ENCODE measurements at places on chromosomes 1 and 21.

DNA sequence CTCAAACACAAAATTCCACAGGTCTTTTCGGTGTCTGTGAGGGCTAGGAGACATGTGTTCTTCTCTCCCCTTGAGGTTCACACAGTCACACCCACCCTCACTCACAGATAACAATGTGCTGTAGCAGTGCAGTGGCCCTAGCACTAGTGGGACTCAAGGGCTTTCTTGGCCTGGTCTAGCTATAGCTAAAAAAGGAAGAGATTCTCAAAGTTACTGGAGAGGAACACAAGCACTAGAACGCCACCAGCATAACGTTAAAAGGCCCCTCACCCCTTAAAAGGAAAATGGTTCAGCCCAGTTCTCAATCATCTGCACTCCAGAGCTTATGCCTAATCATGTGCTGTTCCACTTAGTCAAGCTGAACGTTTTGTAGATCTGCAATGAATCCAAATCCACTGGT, 39.5 kb downstream of the RGS8 start:
- no peaks in the 10 kb centered on the region for H3K4me1 ChIP-seq
- no peaks in the 10 kb centered on the region for H3K36me3 ChIP-seq
- DNase-seq: no peak
- H3K27me3 ChIP-seq: no peaks in the 10 kb centered on the region
- no peak overlapping the region for H3K27ac ChIP-seq

- peak; percentile 36 for DNase-seq
- H3K36me3 ChIP-seq: no peaks in the 10 kb centered on the region
- peak overlapping the region; percentile 69 for H3K27ac ChIP-seq
- peak overlapping the region; percentile 97 for H3K4me3 ChIP-seq
- peaks cover 2% of the 10 kb centered on the region for H3K4me1 ChIP-seq
- no peaks in the 10 kb centered on the region for H3K27me3 ChIP-seq
These were observed 868 bp downstream of the C1orf21 start for GRCh38 chr1:184387476-184388318.

GRCh38 chr1:185317886-185318310, 855 bp upstream of the IVNS1ABP start:
- H3K4me3 ChIP-seq: peak overlapping the region; percentile 92
- peaks cover 2% of the 10 kb centered on the region for H3K4me1 ChIP-seq
- H3K27ac ChIP-seq: no peak overlapping the region
- no peak for DNase-seq

DNA sequence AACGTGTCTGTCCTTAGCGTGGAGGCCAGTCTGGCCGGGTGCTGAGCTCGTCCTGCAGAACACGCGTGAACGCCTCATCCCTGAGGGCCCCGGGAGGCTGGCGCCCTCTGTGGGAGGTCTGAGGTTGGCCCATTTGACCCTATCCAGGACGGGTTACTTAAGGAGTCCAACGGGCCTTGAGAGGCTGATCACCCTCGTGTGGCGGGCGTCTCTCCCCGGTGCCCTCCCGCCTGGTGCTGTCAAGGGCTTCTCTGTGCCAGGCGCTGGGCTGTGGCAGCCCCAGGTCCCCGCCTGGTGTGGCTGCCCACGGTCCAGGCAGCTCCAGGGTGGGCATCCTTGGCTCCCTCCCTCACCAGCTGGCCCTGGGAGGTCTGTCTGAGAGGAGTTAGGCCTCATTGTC, 9.7 kb downstream of the SKI start:
- H3K27me3 ChIP-seq: no peaks in the 10 kb centered on the region
- no peak overlapping the region for H3K4me3 ChIP-seq
- no peak for DNase-seq
- peaks cover 27% of the 10 kb centered on the region for H3K4me1 ChIP-seq

DNA sequence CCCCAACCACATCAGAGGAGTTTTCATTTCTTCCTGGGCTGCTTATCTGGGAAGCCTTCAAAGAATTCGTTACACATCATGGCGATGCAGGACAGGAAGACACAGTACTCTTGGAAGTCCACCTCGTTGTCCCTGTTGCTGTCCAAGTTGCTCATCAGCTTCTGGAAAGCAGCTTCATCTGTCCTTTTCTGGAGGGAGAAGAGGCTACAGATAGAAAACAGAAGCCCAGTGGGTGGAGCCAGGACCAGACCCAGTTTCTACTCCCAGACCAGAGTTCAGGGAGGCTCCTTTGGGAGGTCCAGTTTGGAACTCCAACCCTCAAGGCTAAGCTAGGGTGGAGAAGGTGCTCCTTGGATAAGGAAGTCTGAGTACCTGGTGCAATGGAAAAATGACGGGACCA, 1.9 kb downstream of the S100A4 start:
- no peak for DNase-seq
- H3K27ac ChIP-seq: no peak overlapping the region
- no peaks in the 10 kb centered on the region for H3K27me3 ChIP-seq

DNA sequence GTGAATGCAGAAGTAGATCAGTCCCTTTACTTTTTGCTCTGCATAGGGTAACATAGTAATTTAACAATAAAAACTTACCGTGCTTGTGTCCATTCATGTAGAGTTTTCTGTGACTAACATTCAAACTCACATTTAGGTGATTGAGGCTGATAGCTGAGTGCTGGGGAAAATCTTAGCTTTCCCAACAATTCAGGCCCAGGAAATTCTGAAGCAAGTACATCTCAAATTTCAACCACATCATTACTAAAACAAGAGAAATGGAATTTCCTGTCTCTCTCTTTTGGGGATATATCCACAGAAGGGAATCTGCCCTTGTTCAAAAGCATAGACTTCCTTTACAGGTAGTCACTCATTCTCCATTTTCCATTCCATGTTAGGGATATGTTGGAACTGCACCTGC, 33.1 kb upstream of the C1orf146 start:
- no peak overlapping the region for H3K4me3 ChIP-seq
- no peaks in the 10 kb centered on the region for H3K4me1 ChIP-seq
- no peak overlapping the region for H3K27ac ChIP-seq
- H3K27me3 ChIP-seq: no peaks in the 10 kb centered on the region
- DNase-seq: peak; percentile 70

DNA sequence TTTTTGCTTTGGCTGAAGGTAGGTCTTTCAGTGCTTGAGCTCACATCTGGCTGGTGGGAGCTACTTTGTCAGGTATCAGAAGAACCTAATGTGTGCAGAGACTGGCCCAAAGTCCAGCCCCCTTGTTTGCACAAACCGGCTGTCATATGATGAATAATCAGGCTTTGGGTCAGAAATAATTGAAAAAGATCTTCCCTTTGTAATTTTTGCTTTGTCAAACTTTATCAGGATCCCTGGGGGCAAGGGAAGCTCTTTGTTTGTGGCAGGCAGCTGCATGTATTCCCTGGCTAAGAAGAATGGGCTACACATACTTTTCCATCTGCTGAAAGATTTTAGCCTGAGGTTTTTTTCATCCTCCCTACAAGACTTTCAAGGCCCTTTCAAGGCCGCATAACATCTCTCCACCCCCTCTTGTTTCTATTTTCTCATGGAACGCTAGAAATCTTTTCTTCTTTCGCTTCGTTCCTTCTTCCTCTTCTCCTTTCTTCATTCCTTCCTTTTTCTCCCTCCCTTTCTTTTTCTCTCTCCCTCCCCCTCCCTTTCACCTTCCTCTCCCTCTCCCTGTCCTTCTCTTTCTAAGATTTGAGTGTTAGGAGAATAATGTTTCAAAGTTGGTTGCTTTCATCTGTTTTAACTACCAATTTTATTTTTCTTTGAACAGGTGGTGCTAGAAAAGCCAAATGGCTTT, 25.5 kb downstream of the TUFT1 start:
- no peaks in the 10 kb centered on the region for H3K27me3 ChIP-seq
- no peak for DNase-seq
- H3K4me1 ChIP-seq: peaks cover 9% of the 10 kb centered on the region
- H3K27ac ChIP-seq: no peak overlapping the region
- no peaks in the 10 kb centered on the region for H3K36me3 ChIP-seq

GRCh38 chr1:101723415-101723814, 273.3 kb downstream of the OLFM3 start:
- no peaks in the 10 kb centered on the region for H3K36me3 ChIP-seq
- no peak overlapping the region for H3K4me3 ChIP-seq
- no peaks in the 10 kb centered on the region for H3K27me3 ChIP-seq
- H3K27ac ChIP-seq: no peak overlapping the region
